Fibroblast of the conjunctiva (primary cell): ENCODE measurements at places on chromosomes 2 and 18.
A peak's percentile ranks its signal among the peaks of the same experiment; 100 is the strongest.

DNA sequence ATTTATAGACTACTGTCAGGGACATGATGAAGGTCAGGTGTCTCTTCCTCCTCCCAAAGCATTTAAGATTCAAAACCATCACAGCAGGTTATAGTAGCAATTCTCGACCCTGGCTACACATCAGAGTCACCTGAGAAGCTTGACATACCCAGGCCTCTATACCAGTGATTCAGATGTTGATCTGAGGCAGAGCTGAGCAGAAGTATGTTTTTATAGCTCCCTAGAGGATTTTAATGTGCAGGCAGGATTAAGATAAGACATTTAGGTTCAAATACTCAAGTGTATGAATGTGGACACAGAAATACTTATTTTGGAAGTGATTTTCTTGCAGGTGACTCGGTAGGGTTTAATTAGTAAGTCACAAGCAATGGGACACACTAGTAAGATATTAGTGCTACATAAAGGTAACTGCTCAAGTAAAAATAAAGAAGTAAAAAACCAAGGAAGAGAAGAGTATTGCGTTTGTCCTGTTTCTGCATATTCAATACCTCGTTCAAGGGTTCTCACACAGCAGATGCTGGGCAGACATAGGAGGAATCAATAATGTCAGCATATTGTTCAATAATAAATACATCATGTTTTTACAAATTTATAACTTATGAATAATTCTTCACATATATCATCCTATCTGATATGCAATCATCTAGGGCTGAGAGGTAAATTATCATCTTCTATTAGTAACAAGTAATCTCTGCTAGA, 7.0 kb downstream of the GCFC2 start:
- no peak for DNase-seq

GRCh38 chr18:5868218-5868854, 27.0 kb downstream of the TMEM200C start:
- peak; percentile 85 for DNase-seq

DNA sequence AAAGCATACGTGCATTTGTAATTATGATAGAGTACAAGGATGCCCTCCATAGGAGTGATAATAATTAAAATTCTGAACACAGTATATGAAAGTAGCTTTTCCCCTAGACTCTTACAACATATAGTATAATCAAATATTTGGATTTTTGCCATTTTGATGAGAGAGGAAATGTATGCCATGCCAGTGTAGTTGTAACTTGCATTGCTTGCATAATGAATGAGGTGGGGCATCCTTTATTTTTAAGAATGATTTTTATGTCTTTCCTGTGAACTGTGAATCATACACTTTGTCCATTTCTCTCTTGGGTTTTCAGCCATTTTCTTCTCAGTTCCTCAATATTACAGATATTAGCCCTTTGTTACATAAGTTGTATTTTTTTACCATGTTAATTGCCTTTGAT, 197.5 kb downstream of the SCG2 start:
- no peak for DNase-seq

DNA sequence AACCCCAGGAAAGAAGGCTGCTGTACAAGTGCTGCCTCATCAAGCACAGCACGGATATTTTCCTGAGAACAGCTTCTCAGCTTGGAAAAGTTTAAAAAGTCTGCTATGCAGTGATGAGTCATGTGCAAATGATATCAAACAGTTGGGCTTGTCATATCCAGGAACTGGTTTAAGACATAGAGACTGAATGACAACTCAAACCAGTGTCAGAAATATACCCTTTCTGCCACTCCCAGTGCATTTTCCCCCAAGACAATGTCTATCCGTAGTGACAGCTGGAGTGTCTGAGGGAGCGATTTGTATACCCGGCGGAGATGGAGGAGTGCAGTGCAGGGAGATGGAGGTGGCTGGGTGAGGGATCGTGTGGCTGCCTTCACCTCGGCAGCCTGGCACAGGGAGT, 28.2 kb downstream of the SOX11 start:
- DNase-seq, result no peak

DNA sequence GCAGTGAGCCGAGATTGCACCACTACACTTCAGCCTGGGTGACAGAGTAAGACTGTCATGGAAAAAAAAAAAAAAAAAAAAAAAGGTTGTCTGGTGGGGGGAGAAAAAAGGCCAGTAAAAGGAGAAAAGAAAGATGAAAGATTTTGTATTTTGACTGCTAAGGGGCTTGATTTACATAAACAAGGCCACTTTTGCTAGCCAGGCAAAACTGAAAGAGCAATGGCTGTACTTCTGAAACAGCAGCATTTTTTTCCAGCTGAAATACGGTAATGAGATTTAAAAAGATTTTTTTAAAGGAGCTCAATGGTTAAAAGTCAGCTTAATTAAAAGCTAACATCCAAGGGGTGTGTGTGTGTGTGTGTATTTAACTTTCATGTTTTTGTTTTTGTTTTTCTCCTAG, 11.3 kb upstream of the OXER1 start:
- DNase-seq, result no peak

DNA sequence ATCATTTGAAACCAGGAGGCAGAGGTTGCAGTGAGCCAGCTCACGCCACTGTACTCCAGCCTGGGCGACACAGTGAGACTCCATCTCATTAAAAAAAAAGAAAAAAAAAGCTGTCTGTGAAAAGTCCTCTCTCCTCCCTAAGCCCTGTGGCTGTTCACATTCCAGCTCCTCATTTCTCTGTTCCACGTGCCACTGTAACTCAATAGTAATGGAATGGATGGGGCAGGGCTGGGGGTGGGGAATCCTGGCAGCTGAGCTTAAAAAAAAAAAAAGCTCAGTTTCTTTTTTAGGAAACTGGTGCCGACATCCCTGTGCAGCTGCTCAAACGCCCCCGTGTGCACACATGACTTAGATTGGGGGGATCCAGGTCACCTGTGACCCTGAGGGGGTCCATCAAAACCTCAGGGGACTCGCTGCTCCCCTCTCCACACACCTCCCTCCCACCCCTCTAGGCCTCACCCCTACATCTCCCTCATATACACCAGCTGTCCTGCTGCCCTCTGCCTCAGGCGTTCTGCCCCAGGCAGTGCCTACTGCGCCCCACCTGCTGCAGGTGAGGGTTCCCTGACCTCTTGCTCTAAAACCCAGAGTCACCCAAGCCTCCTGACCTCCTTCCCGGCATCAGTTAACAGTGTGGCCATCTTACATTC, 255.4 kb downstream of the AGAP1 start:
- no peak for DNase-seq

DNA sequence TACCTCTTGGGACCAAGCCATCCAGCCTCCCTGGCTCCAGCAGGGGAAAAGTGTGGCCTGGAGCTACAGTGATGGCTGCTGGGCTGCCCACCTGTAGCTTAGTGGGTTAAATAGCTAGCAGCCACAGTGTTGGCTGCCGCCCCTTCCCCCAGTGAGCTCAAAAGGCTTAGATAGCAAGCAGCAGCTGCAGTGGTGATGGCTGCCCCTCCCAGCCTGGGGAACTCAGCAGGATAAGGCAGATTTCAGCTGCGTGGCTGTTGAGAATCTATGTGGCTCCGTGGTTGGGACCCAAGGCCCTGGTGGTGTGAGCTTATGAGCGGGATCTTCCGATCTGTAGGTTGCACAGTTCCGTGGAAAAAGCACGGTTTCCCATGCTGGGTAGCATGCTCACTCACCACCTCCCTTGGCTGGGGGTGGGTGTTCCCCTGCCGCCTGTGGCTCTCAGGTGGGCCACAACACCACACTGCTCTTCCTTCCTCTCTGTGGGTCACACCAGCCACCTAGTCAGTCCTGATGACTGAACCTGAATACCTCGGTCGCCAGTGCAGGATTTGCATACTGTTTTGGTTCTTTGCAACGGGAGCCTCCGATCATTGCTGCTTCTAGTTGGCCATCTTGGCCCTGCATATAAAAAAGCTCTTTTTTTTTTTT, 946.5 kb upstream of the FAM98A start:
- no peak for DNase-seq
